OCI-M1 (cell line): ENCODE measurements at places on chromosomes 7 and 10.

DNA sequence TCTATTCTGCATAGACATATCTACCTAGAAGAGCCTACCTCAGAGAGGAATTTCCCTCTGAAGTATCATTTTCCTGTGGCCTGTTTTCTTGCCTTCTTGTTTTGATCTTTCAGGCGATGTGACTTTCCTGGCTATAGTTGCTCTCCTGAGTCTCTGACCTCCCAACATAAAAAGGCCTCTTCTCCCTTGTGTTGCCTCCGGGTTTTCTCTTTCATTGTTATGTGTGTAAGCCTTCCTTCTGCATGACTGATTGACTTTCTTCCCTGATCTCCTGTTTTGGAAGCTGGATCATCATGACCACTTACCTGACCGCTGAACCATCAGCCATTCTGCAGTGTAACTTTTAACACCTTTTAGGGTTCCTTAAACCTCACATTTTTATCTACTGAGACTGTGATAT is 441.5 kb upstream of the ETV1 start:
- DNase-seq, result no peak

GRCh38 chr10:76331742-76332141 is 900.3 kb downstream of the LRMDA start:
- DNase-seq, result no peak

DNA sequence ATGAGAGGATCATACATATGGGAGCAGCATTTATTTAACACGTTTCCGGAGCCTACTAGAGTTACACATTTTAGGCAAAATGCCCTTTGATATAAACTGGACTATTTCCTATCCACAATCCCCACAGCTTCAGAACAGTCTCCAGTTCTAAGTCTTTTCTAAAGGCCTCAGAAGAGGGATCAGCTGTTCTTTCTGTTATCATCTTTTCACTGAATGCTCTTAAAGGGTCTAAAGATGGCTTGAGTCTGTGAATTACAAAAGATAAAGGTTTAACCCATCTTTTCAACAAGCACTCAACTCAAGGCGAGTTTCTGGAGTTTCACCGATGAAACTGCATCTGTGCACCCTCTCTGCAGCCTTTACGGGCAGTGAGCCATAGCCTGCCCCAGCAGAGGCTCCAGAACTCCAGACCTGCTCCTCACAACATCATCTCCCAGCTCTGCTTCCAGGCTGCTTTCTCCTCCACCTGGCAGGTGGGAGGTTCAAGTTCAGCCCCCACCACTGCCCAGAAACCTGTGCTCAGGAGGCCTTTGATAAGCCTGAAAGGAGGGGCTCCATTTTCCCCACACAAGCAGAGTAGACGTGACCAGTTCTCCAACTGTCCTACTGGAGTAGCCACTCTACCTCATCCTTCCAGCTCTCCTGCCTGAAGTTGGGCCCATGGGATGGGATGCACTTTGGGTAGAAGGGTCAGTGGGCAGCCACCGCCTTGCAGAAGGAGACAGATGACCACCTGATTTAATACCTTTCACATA is 53.4 kb downstream of the HSPA12A start:
- DNase-seq, result no peak

DNA sequence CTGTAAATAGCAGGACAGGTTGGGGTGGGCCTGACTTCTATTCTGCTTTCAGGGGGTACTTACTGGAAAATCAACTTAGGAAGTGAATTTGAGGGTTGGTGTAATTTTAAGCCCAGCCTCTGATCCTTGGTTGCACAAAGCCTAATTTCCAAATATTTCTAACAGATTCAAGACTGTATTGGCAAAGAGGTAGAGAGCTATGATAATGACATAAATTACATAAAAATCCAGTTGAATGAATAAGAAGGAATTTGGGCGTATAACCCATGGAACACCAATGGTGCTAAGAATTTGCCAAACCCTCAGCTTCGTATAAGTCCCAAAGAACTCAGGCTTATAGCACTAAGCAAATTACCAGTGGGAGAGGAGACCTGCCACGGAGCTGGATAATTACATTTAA is 11.9 kb downstream of the CPA4 start:
- DNase-seq, result no peak
